Activated CD8-positive, alpha-beta memory T cell treated with anti-CD3 and anti-CD28 coated beads for 1 hour (primary cell): ENCODE measurements at places on chromosomes 5 and 9.

GRCh38 chr5:129541648-129542251 is 81.7 kb downstream of the ADAMTS19 start:
- no peak for DNase-seq

DNA sequence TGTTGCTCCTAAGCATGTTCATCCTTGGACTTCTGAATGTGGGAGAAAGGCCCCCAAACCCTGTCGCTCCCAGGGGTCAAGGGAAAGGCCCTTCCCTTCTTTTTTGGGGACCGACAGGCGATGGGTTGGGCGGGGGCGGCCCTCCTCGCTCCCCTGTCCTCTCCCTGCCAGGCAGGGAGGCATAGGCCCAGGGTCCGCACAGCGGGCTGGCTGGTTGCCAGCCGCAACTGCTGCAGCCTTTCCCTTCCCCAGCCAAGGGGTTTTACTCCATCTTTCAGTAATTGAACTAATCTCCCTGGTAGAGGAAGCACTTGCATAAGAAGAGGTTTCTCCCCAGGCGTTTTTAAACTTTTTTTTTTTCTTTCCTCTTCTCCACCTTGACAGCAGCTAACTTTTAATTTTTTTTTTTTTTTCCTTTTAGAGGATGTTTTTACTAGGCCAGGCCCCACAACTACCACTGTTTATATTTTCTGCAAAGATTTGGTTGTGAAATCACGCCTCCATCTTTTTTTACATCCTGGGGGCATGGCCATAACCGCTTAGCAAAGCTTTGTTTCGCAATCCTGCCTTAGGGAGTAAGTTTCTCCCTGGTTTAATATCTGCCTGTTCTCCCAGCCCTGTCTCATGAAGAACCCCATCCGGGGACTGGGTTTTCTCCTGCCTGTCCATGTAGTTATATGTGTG is 216.9 kb upstream of the ZNF608 start:
- no peak for DNase-seq

GRCh38 chr5:53560506-53561191 is at the start of gene NDUFS4:
Gene NDUFS4, plus strand, starts transcription at chr5:53560639. Its CDS starts 24 bp downstream, at chr5:53560663.
- DNase-seq, result peak; percentile 64

GRCh38 chr5:18507114-18507513 is 872.9 kb downstream of the TAF11L14 start:
- no peak for DNase-seq

DNA sequence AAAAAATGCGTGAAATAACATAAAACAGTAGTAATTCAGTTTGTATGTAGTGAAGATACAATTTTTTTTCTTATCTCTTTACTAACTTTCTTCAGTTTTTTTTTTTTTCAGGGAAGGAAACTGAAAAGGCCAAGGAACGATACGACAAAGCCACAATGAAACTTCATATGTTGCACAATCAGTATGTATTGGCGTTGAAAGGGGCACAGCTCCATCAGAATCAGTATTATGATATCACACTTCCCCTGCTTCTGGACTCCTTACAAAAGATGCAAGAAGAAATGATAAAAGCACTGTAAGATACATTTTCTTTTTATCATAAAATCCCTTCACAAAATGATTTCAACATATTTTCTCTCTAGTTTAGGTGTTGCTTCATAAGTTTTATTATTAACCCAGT is 120.0 kb downstream of the FER start:
- no peak for DNase-seq

- no peak for DNase-seq
Observed at GRCh38 chr9:70580606-70581195, 166.2 kb upstream of the KLF9 start.

DNA sequence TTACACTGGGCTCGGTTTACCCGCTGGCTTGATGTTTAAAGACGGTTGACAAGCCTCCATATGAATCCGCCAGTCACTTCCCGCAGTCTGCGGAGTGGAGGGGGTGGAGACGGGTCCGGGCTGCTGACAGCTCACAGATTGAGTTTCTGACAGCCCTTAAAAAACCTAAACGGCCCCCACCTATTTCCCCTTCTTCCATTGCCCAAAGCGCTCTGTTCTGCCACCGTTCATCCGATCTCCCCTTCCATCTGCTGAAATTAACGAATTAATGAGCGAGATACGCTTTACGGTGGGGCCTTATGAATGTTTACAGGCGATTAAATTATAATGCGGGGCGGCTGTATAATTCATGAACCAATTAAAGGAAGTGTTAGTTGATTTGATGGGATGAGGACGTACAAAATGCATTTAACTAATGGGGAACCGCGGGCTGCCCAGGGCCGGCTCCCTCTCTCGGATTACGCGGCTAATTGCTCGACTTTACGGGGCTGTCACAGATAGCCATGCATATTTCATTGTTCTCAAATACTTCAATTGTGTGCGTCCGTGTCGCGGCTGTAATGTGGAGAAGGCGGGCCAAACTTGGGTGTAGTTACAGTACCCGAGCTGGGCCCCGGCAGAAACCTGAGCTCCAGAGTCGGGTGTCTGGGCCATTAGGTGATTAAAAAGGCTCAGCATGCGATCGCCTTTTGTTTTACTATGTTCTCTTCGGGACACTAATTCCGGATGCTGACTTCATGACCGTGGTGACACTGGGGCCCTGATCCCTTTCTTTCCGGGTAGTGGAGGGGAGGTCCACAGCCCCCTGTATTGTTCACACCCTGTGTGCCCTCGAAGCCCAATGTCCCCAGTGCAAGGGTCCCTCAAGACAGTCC is 74.9 kb downstream of the GTF3C4 start:
- DNase-seq, result no peak

GRCh38 chr5:88399561-88399960 is 130.9 kb upstream of the TMEM161B start:
- no peak for DNase-seq

GRCh38 chr5:57267805-57268204 is 93.9 kb downstream of the GPBP1 start:
- DNase-seq, result no peak

GRCh38 chr5:119397518-119398380 is 41.9 kb downstream of the TNFAIP8 start:
- no peak for DNase-seq

- DNase-seq, result no peak
Observed at GRCh38 chr5:158297002-158297527, 438.1 kb upstream of the CLINT1 start.
